SJSA1 (cell line): ENCODE measurements at places on chromosomes 1 and 21. TPM values are rescaled to one million over a fixed set of nuclear protein-coding genes. Genes with fewer than 3 reads are reported as not detected.

DNA sequence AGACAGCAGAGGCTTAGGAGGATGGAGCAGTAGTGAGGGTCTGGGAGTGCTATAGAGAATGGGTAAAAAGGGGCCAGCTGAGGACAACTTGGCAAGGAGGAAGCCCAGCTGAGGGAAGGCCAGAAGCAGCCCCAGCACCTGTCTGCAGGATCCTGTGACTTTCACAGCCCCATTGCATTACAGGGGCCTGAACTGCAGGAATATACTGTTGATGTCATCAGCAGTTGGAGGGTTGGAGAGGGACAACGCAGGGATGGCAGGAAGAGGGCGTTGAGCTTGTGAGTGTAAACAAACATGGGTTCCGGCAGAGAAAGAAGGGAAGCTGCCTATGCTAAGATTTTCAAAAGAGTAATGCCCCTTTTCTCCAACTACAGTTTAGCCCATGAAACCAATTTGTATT, 628.5 kb downstream of the SMYD3 start:
- H3K4me1 ChIP-seq, result peaks cover 79% of the 10 kb centered on the region
- no peaks in the 10 kb centered on the region for H3K27me3 ChIP-seq
- no peaks in the 10 kb centered on the region for H3K36me3 ChIP-seq
- peak overlapping the region; percentile 79 for H3K27ac ChIP-seq
- DNase-seq, result peak; percentile 64

GRCh38 chr21:32889596-32889995, 118.0 kb upstream of the PAXBP1 start:
- no peak overlapping the region for H3K27ac ChIP-seq
- DNase-seq, result no peak
- no peaks in the 10 kb centered on the region for H3K36me3 ChIP-seq
- H3K4me3 ChIP-seq, result no peak overlapping the region
- no peaks in the 10 kb centered on the region for H3K4me1 ChIP-seq

DNA sequence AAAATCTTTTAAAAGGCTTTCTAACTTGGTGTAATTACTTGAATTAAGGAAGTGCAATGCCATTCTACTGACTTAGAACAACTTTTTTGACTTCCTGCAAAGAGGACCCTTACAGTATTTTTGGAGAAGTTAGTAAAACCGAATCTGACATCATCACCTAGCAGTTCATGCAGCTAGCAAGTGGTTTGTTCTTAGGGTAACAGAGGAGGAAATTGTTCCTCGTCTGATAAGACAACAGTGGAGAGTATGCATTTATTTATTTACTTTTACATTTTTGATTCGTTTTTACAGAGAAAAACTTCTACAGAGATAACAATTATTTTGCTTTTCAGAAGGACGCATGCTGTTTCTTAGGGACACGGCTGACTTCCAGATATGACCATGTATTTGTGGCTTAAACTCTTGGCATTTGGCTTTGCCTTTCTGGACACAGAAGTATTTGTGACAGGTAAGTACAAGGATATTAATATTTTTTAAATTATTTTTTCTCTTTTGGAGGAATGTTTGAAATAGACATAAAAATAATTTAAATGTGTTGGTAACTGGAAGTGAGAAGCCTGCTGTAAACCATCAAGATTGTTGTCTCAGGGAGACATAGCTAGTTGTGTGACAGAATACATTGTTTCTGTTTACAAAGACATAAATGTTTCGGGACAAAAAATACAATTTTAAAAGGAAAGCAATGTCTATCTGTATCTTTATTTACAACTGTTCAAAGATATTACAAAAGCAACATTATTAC, at the start of gene PTPRC:
Gene PTPRC (plus strand): TSS at position 147 of the 742 bp plus-strand sequence. CDS start 229 bp downstream, at position 376.
- H3K4me1 ChIP-seq, result no peaks in the 10 kb centered on the region
- H3K4me3 ChIP-seq, result no peak within 1 kb of the TSS
- no peak for DNase-seq
- H3K27me3 ChIP-seq, result no peaks in the 10 kb centered on the region
- H3K36me3 ChIP-seq, result no peaks in the 10 kb centered on the region

DNA sequence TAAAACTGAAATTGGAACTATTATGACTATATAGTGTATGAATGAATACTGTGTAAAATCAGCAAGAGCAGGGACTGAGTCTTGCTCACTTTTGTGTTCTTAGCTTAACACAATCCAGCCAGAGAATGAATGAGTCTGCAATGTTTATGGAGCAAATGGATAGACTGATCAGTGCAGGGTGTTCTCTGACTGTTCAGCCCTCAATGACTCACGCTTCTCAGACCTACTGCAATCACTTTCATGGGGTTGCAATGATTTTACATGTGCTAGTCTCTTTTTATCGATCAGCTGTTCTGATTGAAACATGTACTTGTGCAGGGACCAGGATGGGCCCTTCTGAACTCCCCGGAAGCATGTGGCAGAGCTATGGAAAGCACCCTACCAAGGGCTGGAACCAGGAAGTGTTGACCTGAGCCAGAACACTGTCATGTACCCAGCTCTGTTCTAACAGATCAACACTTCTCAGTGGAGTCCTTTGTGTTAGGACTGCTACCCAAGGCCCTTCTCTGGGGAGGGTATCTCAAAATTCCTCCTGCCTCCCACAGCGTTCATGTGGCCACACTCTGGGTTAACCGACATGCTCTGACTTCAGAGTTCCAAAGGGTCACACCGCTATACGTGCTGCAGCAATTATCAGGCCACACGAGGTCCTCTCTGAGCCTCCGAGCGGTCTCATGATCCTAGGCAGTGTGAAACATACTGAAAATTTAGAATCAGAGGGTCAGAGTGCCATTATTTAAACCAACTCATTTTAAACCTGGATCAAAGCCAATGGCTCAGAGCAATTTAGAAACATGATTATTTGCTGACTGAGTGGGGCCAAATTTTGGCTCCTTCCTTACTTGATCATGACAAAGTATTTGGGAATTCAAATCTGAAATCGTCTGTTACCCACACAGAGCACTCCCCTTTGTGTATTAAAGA, 35.2 kb downstream of the GRIK1 start:
- no peaks in the 10 kb centered on the region for H3K4me1 ChIP-seq
- H3K27ac ChIP-seq, result no peak overlapping the region
- DNase-seq, result no peak
- no peak overlapping the region for H3K4me3 ChIP-seq
- no peaks in the 10 kb centered on the region for H3K27me3 ChIP-seq

- H3K36me3 ChIP-seq, result no peaks in the 10 kb centered on the region
- no peak overlapping the region for H3K4me3 ChIP-seq
- no peak for DNase-seq
- no peak overlapping the region for H3K27ac ChIP-seq
- H3K4me1 ChIP-seq, result peaks cover 6% of the 10 kb centered on the region
- H3K27me3 ChIP-seq, result no peaks in the 10 kb centered on the region
Measured at GRCh38 chr21:43313939-43314405, 113.0 kb downstream of the SIK1 start.

- DNase-seq, result peak; percentile 96
- peaks cover 57% of the 10 kb centered on the region for H3K4me1 ChIP-seq
- no peak overlapping the region for H3K4me3 ChIP-seq
- H3K27me3 ChIP-seq, result no peaks in the 10 kb centered on the region
- H3K27ac ChIP-seq, result peak overlapping the region; percentile 89
Measured at GRCh38 chr21:36883532-36884486, 82.7 kb downstream of the HLCS start.

DNA sequence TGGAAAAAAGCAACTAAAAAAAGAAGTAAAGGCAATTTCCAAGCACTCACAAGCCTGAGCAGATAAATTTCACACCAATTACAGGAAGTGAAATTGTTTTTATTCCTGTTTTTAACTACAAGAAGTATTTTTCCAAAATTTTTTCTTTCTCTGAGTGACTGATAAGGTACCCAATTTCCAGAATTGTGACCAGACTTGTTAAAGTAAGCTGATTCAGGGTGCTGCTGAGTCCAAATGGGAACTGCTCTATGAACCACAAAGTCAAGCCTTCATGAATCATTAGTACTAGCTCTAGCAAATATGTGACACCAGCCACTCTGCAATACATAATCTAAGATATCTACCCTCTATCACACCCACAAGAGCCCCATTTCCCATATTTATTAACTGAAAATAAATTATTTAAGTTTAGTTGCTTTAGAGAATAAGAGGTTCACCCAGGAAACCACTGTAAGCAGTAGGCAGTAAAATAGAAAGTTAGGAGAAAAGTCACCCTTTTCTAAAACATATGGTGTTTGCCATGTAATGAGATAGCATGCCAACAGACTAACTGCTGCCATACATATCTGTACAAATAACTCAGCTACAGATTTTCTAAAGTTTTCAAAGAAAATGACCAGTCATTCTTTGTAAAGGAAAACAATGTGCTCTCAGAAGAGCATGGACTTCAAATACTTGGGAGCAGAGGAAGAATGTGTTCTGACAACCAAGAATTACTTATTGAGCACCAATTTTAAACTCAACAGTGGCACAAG, 43.1 kb upstream of the TNFSF18 start:
- no peaks in the 10 kb centered on the region for H3K27me3 ChIP-seq
- no peak overlapping the region for H3K27ac ChIP-seq
- H3K36me3 ChIP-seq, result no peaks in the 10 kb centered on the region

GRCh38 chr1:94539496-94539895, 2.1 kb downstream of the F3 start:
- H3K27me3 ChIP-seq, result no peaks in the 10 kb centered on the region
- peaks cover 54% of the 10 kb centered on the region for H3K4me1 ChIP-seq
- no peak overlapping the region for H3K27ac ChIP-seq
- DNase-seq, result peak; percentile 25

GRCh38 chr1:57101209-57101608, 135.4 kb upstream of the C8B start:
- no peak overlapping the region for H3K27ac ChIP-seq
- no peak for DNase-seq
- no peak overlapping the region for H3K4me3 ChIP-seq

DNA sequence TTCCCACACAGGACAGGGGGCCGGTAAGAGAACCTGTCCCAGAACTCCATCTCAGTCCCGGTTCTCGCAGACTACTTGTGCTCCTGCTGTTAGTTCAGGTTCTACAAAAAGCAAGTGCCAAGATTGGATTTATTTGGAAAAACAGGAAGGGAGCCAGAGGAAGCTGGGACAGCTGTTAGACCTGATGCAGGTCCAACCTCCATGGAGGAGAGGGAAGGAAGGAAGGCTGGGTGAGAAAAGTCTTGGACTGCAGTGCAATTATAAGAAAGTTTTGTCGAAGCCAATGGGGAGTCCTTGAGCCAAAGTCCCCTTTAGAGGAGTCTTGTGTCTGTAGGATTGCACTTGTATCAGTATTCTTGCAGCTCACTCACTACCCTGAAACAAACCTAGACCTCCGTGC, 191.2 kb downstream of the GREM2 start:
- no peak overlapping the region for H3K27ac ChIP-seq
- no peaks in the 10 kb centered on the region for H3K27me3 ChIP-seq
- no peak for DNase-seq
- no peaks in the 10 kb centered on the region; the same call in 1 of the 2 replicates for H3K4me1 ChIP-seq
- H3K36me3 ChIP-seq, result no peaks in the 10 kb centered on the region

GRCh38 chr1:21184276-21184675, 7.6 kb upstream of the EIF4G3 start:
- no peaks in the 10 kb centered on the region for H3K27me3 ChIP-seq
- H3K36me3 ChIP-seq, result no peaks in the 10 kb centered on the region
- no peak for DNase-seq
- H3K4me3 ChIP-seq, result no peak overlapping the region

GRCh38 chr1:1826356-1827088, 48.3 kb upstream of the NADK start:
- H3K27me3 ChIP-seq, result no peaks in the 10 kb centered on the region
- no peak overlapping the region for H3K27ac ChIP-seq
- H3K4me3 ChIP-seq, result no peak overlapping the region

- H3K4me3 ChIP-seq, result no peak overlapping the region
- no peak overlapping the region for H3K27ac ChIP-seq
- H3K4me1 ChIP-seq, result 0 out of 2 replicates have a peak, but pooled peaks cover 4% of the 10 kb centered on the region
- DNase-seq, result no peak
- no peaks in the 10 kb centered on the region for H3K27me3 ChIP-seq
- no peaks in the 10 kb centered on the region; the same call in 1 of the 2 replicates for H3K36me3 ChIP-seq
Measured at GRCh38 chr1:41572224-41572623, 87.7 kb upstream of the EDN2 start.

DNA sequence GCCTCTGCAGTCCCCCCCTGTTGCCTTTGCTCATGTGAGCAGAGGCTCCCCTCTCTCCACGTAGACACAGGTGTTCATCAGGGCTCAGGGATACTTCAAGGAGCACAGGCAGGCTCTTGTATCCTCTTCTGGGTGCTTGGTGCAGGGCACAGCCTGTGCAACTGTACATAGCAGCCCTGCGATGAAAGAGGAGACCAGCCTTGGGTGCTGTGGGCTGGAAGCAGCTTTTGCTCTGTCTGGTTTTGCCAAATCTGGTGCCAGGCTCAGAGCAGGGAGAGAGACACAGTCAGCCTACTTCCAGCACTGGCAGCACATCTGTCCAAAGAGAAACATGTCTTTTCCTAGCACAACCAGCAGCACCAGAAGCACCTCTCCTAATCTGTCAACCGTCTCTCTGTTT, 132.1 kb downstream of the ETS2 start:
- no peaks in the 10 kb centered on the region for H3K36me3 ChIP-seq
- peaks cover 6% of the 10 kb centered on the region; the same call in 1 of the 2 replicates for H3K4me1 ChIP-seq
- H3K27me3 ChIP-seq, result no peaks in the 10 kb centered on the region
- H3K4me3 ChIP-seq, result no peak overlapping the region
- no peak for DNase-seq

DNA sequence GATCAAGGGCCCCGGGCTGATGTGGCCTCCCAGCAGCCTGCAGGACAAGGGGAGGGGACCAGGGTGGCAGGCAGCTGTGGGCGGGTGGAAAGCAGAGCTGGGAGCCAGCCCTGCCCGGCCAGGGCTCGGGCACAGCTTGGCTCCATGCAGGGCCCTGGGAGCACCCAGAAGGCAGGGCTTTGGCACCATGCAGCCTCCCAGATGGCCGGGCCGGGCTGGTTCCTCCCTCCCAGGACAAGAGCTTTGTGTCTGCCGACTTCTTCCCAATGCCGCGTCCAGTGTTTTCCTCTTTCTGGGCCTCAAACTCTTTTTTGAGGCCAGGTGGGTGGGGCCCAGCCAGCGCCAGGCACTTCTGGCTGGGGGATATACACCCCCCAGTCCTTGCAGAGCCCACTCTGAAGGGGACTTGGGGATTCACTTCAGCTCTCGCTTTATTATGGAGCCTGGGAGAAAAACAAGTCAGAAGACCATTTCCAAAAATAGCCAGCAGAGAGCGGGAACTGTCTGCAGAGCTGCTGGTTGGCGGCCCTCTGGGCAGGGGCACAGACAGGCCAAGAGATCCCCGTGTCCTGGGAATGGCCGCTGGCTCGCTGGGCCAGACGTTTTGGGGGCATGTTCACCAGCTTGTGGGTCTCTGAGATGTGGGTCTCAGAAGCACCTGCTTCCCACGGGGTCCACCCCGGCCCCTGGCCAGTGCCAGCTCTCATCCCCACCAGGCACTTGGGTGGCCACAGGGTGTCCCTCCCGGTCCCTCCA, 103.8 kb upstream of the ARHGEF16 start:
- no peak overlapping the region for H3K27ac ChIP-seq
- H3K36me3 ChIP-seq, result no peaks in the 10 kb centered on the region
- H3K27me3 ChIP-seq, result no peaks in the 10 kb centered on the region
- no peak for DNase-seq

- DNase-seq, result no peak
- no peaks in the 10 kb centered on the region for H3K27me3 ChIP-seq
- peaks cover 40% of the 10 kb centered on the region for H3K4me1 ChIP-seq
- no peak overlapping the region for H3K4me3 ChIP-seq
- no peak overlapping the region for H3K27ac ChIP-seq
- peaks cover under 1% of the 10 kb centered on the region; the same call in 1 of the 2 replicates for H3K36me3 ChIP-seq
Measured at GRCh38 chr1:67058761-67059160, 4.8 kb upstream of the SLC35D1 start.

GRCh38 chr1:232477728-232478127, 152.2 kb downstream of the SIPA1L2 start:
- no peak for DNase-seq
- no peak overlapping the region for H3K27ac ChIP-seq
- H3K36me3 ChIP-seq, result no peaks in the 10 kb centered on the region
- no peak overlapping the region for H3K4me3 ChIP-seq

Gene HCN3
- 0.97 and 2.5 TPM in 2 replicates for total RNA-seq

Gene CYP2J2
- total RNA-seq, result not detected in 2 replicates

Gene SCAF4
- total RNA-seq, result 5.5 and 6.5 TPM in 2 replicates

Gene WDR77
- total RNA-seq, result 47.7 and 50.4 TPM in 2 replicates

Gene MPZ
- not detected in 2 replicates for total RNA-seq

Gene AP4B1
- total RNA-seq, result 17.3 and 23.4 TPM in 2 replicates
